Activated CD8-positive, alpha-beta memory T cell treated with anti-CD3 and anti-CD28 coated beads for 36 hours (primary cell): ENCODE measurements at places on chromosomes 13 and 19. TPM values are rescaled to one million over a fixed set of nuclear protein-coding genes. Genes with fewer than 3 reads are reported as not detected.

TTC9B gene
- total RNA-seq = not detected

ZNF682 gene
- total RNA-seq = 10.0 TPM

CGB3 gene
- not detected for total RNA-seq

SLC1A6 gene
- not detected for total RNA-seq

JSRP1 gene
- total RNA-seq = 0.61 TPM

CBY2 gene
- total RNA-seq = not detected

NEK5 gene
- not detected for total RNA-seq

TTYH1 gene
- total RNA-seq = 0.21 TPM

UBE2L5 gene
- not detected for total RNA-seq

MRPS31 gene
- total RNA-seq = 42.1 TPM

ERICH4 gene
- total RNA-seq = not detected

ZNF132 gene
- total RNA-seq = 5.3 TPM

KL gene
- 0.19 TPM for total RNA-seq

PDCD5 gene
- total RNA-seq = 286 TPM

TICAM1 gene
- 26.6 TPM for total RNA-seq

CNN1 gene
- not detected for total RNA-seq

PLK5 gene
- not detected for total RNA-seq

ATP8A2 gene
- total RNA-seq = 0.75 TPM

IZUMO2 gene
- total RNA-seq = not detected

KCNN4 gene
- 89.2 TPM for total RNA-seq

ZNF98 gene
- total RNA-seq = not detected

VSTM1 gene
- total RNA-seq = not detected

ZNF730 gene
- 0.73 TPM for total RNA-seq

MATK gene
- total RNA-seq = 36.1 TPM

ZNF565 gene
- 2.1 TPM for total RNA-seq

ARRDC5 gene
- total RNA-seq = 0.17 TPM

ELSPBP1 gene
- not detected for total RNA-seq

ZNF253 gene
- 12.1 TPM for total RNA-seq

STAP2 gene
- 7.5 TPM for total RNA-seq

ZNF729 gene
- total RNA-seq = not detected

MYO1F gene
- 35.4 TPM for total RNA-seq

CBARP gene
- total RNA-seq = 1.1 TPM

ZNF709 gene
- 2.2 TPM for total RNA-seq

KCNRG gene
- 0.44 TPM for total RNA-seq

HS6ST3 gene
- not detected for total RNA-seq

LAIR1 gene
- total RNA-seq = 7.4 TPM

FAM98C gene
- total RNA-seq = 16.0 TPM

SIGLEC10 gene
- total RNA-seq = 1.8 TPM

COX6B1 gene
- 431 TPM for total RNA-seq

KCNK6 gene
- 10.3 TPM for total RNA-seq

TMPRSS9 gene
- not detected for total RNA-seq

GRIN3B gene
- not detected for total RNA-seq

ZNF571 gene
- total RNA-seq = 1.7 TPM

C19orf18 gene
- total RNA-seq = not detected

FLT1 gene
- 2.5 TPM for total RNA-seq

RAB20 gene
- total RNA-seq = 2.3 TPM
